ENCODE measurements at places on chromosomes 3 and 15.

- no peaks in the 10 kb centered on the region for H3K4me1 ChIP-seq
- DNase-seq: no peak
- H3K4me3 ChIP-seq: no peak overlapping the region
- no peaks in the 10 kb centered on the region for H3K36me3 ChIP-seq
- H3K27ac ChIP-seq: no peak overlapping the region
- H3K27me3 ChIP-seq: peaks cover 2% of the 10 kb centered on the region
Measured at GRCh38 chr3:99868311-99868646, 50.6 kb downstream of the CMSS1 start.

DNA sequence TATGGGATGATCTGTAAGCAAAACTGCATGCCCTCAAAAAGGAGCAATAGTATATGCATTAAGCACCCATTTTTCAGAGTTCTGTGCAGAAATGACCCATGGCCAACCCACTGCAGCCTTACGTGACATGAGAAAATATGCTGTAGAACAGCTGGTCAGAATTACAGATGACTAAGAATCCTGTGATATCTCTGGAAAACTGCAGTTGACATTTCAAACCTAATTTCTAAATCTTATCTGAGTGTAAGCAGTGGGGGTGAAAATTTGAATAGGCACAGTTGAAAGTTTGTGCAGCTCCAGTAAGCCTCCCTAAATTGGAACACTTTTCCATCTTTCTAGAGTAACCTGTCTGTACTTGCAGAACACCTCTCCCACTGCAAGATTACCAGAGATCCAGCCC, 28.7 kb upstream of the COL6A6 start:
- H3K4me3 ChIP-seq: no peak overlapping the region
- H3K27ac ChIP-seq: no peak overlapping the region
- no peak for DNase-seq
- H3K36me3 ChIP-seq: no peaks in the 10 kb centered on the region
- no peaks in the 10 kb centered on the region for H3K4me1 ChIP-seq

DNA sequence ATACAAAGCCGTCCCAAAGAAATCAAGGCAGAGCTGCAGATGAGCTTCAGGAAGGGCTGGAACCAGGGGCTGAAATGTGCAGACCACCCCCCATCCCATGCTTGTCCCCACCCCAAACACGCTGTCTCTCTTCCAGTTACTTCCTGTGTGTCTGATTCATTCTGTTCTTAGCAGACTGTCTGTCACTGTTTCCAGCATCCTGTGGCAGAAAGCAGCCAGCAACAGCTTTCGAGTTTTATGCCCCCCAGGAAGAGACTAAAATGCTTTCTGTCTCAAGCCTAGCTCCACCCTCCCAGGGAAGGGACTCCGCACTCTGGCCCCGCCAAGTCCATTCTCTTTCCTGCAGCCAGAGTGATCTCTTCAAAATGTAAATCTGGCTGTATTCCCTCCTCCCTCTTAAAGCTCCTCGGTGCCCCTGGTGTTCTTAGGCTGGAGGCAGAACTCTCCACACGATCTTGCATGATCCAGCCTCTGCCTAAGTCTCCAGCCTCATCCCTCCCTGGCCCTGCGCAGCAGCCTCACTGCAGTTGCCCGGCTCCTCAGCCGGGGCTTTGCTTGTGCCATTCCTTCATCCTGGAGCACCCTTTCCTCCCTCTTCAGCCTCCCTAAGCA, 41.5 kb downstream of the HRH1 start:
- H3K4me3 ChIP-seq: no peak overlapping the region
- H3K36me3 ChIP-seq: no peaks in the 10 kb centered on the region
- no peak for DNase-seq
- H3K27ac ChIP-seq: no peak overlapping the region
- H3K27me3 ChIP-seq: no peaks in the 10 kb centered on the region
- no peaks in the 10 kb centered on the region for H3K4me1 ChIP-seq

- no peaks in the 10 kb centered on the region for H3K27me3 ChIP-seq
- no peak overlapping the region for H3K27ac ChIP-seq
- no peak overlapping the region for H3K4me3 ChIP-seq
- H3K4me1 ChIP-seq: no peaks in the 10 kb centered on the region
Measured at GRCh38 chr15:65307978-65308377, 3.5 kb downstream of the RNU5B-1 start.

- no peaks in the 10 kb centered on the region for H3K27me3 ChIP-seq
- H3K27ac ChIP-seq: no peak overlapping the region
- no peaks in the 10 kb centered on the region for H3K36me3 ChIP-seq
- no peak overlapping the region for H3K4me3 ChIP-seq
- no peaks in the 10 kb centered on the region for H3K4me1 ChIP-seq
Measured at GRCh38 chr3:61354604-61355003, 103.4 kb upstream of the FHIT start.

DNA sequence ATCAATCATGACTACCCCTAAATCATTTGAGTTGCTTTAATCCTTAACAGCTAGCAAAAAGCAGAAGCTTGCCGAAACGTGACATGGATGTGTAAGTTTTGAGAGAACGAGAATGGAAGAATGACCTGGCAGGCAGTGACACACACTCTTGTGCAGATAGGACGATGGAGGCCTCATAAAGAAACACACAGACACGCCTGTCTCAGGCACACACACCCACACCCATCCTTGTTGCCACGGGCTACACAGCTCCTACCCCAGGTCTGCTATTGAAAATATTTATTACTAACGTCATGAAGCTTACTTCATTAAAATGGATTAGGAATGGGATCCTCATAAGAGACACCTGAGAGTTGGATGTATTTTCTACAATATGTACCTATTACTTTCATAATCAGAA, 8.5 kb downstream of the MYO5C start:
- H3K4me1 ChIP-seq: no peaks in the 10 kb centered on the region
- no peaks in the 10 kb centered on the region for H3K36me3 ChIP-seq
- no peak overlapping the region for H3K4me3 ChIP-seq
- no peak for DNase-seq
- no peak overlapping the region for H3K27ac ChIP-seq
- no peaks in the 10 kb centered on the region for H3K27me3 ChIP-seq

- no peak for DNase-seq
- no peaks in the 10 kb centered on the region for H3K4me1 ChIP-seq
- no peaks in the 10 kb centered on the region for H3K36me3 ChIP-seq
Measured at GRCh38 chr3:59538753-59539432, 489.1 kb upstream of the CFAP20DC start.
